ENCODE measurements at places on chromosomes 16 and 17.

DNA sequence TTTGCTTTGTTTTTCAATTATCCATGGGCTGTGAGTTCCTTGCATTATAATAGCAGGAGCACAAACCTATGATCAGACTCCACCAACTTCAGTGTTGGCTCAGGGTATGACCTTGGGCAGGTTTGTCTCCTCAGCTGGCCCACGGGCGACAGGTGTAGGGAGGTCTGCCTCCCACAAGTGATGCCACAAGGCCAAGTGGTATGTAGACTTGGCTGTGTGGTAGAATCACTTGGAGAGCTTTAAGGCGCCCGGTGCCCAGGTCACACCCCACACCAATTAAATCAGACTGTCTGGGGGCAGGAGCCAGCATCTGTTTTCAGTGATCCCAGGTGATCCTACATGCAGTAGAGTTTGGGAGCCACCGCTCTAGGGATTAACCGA lies 153.4 kb downstream of the CLEC16A start:
- no peak for DNase-seq

DNA sequence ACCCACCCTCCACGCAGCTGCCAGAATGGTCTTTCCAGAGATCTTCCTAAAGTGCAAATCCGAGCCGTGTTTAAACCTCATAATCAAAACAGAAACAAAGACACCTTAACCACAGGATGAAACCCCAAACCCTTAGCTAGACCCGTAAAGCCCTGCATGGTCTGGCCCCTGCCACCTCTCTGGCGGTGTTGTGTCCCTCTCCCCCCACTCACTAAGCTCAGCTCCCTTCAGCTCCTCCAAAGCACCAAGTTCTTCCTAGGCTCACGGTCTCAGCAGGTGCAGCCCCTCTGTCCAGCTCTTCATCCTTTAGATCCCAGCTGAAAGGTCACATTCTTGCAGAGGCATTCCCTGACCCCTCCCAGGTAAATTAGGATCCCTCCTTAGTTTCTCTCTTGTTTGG lies 4.4 kb upstream of the NXPH3 start:
- no peak for DNase-seq

GRCh38 chr16:55282441-55282840 lies 41.6 kb upstream of the IRX6 start:
- DNase-seq: peak; percentile 57

GRCh38 chr17:18925187-18925586 lies 26.8 kb upstream of the SLC5A10 start:
- DNase-seq: no peak

DNA sequence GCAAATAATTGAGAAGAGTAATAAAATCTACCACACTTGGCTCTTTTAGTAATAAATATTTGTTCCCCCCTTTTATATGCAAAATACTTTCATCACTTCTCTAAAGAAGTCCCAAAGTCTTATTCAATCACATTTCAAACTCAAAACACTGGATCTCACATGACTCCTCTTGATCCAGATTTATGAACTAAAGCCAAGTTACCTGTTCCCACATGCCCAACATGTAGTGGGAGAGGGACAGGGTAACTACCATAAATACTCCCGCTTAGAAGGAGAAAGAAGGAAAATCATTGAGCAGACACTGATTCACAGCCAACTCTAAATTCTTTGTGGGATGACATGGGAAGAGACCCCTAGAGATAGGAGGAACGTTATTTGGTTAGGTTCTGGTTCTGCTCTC lies 64.9 kb upstream of the PMFBP1 start:
- no peak for DNase-seq

GRCh38 chr17:9488556-9488955 lies 87.1 kb downstream of the STX8 start:
- no peak for DNase-seq

DNA sequence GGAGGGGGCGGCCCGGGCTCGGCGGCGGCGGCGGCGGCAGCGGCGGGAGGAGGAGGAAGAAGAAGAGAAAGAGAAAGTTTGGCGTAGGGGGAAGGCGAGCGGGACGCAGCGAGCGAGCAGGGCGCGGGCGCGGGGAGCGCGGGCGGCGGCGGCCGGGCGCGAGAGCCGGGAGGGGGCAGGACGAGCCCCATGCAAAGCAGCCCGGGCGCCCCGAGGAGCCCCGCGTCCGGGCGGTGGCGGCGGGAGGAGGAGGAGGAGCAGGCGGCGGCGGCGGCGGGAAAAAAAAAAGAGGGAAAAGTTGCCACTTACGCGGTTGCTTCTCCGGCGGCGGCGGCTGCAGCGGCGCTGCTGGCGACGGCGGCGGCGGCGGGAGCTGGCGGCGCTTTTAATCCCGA lies 10.3 kb upstream of the ZFHX3 start:
- DNase-seq: no peak

- DNase-seq: no peak
Measured at GRCh38 chr16:89367538-89367915, 122.8 kb downstream of the ANKRD11 start.

- peak; percentile 83 for DNase-seq
Measured at GRCh38 chr17:19386051-19386929, 700 bp downstream of the MFAP4 start.

- peak; percentile 47 for DNase-seq
Measured at GRCh38 chr16:14377326-14377725, 252.7 kb downstream of the PARN start.

DNA sequence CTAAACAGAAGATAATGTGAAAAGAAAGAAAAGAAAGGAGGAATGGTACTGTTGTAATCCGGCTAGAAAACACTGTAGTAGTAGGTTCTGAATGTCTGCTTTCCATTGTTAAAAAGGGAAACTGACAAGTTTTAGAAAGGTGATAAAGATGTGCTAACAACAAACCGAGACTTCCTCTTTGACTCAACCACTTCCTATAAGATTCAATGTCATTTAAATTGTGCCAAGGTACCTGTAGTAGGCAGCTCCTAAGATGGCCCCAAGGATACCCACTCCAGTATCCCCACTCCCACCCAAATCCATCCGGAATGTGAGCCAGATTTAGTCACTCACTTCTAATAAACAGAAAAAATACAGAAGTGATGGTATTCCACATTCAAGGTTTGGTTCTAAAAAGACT lies 31.2 kb downstream of the XYLT1 start:
- DNase-seq: no peak

DNA sequence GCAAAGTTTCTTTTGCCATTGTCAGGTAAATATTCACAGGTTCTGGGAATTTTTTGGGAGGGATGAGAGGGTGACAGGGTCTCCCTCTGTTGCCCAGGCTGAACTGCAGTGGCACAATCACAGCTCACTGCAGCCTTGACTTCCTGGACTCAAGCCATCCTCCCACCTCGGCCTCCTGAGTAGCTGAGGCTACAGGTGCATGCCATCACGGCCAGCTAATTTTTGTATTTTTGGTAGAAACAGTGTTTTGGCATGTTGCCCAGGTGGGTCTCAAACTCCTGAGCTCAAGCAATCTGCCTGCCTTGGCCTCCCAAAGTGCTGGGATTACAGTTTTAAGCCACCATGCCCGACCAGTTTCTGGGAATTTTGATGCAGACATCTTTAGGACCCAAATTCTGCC lies 53.0 kb downstream of the IQCK start:
- no peak for DNase-seq

GRCh38 chr16:85449191-85449884 lies 163.8 kb upstream of the GSE1 start:
- DNase-seq: no peak

- DNase-seq: no peak
Measured at GRCh38 chr16:66936889-66937554, 1.7 kb downstream of the CES2 start.

- no peak for DNase-seq
Measured at GRCh38 chr16:23962001-23962400, 126.2 kb downstream of the PRKCB start.

DNA sequence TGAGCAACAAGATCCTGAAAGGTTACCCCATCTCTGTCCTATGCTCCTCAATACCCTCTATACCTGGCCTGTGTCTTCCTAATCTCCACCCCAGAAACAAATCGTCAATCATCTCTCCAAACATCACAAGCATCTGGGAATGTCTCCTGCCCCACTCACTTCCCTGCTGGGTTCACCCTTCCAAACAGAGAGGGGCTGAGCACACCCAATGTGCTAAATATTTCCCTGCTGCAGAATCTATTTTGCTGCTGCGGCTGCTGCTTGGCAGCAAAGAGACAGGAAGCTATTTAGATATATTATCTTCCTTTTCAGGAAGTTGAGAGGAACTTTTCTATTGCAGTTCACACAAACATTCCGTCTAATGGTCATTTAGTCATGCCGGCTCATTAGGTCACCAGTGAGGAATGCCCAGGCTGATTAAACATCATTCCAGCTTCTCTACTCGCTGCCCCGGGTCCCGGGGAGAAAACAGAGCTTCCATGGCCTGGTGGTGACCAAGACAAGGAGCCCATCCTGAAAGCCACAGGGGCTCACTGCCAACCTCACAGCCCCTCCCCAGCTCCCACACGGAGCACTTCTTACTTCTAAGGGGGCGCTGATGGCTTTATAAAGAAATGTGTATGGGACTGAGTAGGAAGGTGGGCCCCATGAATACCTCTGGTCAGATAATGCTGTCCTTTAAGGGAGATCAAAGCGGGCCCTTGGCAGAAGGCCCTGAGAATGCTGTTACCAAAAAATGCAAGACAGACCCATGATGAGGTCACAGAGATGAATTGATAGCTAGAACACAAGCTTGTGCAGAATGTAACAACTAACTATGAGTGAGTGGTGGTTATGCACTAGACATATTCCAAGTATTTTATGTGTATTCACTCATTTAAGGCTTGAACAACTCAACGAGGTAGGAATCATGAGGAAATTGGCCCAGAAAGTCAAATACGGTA lies 218.3 kb downstream of the SOX9 start:
- DNase-seq: peak; percentile 39

DNA sequence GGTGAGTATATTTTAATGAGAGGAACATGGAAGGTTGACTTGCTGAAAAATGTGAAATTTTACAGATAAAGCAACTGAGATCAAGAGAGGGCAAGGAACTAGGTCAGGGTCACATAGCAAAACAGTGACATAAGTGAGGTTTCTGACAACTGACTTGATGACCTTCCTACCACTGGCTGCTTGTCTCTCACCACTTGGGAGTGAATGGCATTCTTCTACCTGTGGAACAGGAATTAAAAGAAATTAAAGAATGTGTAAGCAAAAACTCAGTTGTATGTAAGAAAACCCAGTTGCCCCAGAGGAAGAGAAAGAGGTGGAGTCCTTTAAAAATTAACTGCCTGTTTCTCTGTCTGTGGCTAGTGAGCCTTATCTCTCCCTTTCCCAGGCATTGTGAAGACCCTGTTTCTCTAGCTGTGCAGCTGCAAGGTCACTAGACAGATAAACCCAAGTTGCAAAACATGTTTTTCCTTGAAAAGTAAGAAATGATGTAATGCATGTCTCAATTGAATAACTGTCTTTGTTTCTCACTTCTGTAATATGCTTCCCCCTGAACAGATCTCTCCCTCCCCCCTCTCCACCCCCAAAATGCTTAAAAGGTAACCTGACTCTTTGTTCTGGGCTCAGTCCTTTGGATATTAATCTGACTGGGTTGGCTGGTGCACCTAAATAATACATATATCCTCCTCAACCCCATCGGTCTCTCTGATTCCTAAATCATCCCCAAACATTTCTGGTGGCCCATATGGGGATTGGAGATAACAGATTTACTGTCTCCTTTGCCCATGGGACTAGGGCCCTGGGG lies 23.4 kb downstream of the ACSM1 start:
- DNase-seq: no peak

DNA sequence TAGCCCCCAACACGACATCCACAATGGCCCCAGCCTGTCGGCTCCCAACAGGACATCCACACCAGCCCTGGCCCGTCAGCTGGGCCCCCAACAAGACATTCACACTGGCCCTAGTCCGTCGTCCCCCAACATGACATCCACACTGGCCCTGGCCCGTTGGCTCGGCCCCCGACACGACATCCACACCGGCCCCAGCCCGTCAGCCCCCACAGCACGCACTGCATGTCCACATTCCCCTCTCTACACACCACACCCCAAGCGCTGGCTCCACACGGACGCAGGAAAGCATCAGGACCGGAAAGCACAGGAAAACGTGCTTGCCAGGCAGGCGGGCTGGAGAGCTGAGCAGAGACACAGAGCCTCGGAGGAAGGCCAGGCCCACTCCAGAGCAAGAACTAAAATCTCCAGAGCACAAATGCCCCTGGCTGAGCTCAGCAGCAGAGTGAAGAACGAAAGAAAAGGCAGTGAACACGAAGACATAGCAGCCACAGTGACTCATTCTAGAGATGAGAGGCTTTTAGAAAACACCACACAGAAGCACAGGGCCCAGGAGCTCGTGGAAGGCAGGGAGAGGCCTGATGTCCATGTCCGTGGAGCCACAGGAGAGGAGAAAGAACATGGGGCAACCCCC lies 50.6 kb downstream of the LMF1 start:
- no peak for DNase-seq

DNA sequence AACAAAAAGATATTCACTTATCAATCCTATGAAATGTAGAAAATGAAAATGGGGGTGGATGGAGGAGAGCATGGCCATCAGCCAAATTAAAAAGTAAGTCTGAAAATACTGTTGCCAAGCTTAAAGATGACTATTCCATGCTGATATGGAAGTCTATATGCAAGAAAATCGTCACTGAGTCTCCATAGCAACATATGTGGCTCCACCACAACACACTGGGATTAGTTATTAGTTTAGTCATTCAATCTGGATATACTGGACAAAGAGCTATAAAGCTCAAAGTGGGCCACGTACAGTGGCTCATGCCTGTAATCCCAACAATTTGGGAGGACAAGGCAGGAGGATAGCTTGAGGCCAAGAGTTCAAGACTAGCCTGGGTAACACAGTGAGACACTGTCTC lies 24.7 kb upstream of the PSMD7 start:
- DNase-seq: no peak

GRCh38 chr16:48526058-48526957 lies 83.7 kb downstream of the N4BP1 start:
- DNase-seq: no peak

GRCh38 chr16:53968454-53968853 lies 264.5 kb downstream of the FTO start:
- DNase-seq: no peak

DNA sequence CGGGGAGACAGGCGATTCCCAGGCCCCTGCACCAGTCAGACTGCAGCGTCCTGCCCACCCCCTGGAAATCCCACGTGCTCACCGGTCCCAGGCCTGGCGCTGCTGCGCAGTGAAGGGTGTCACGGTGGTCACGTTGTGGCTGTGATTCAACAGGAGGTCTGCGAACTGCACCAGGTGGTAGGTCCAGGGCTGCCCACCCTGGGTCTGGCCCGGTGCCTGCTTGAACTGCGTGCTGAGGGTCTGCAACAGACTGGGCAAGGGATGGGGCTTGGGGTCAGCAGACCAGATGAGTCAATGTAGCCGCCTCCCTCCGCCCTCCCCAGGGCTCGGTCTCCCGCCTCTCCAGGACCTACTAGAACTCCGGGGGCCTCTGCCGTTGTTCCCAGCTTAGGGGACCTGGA lies 7.1 kb downstream of the MYBBP1A start:
- no peak for DNase-seq

DNA sequence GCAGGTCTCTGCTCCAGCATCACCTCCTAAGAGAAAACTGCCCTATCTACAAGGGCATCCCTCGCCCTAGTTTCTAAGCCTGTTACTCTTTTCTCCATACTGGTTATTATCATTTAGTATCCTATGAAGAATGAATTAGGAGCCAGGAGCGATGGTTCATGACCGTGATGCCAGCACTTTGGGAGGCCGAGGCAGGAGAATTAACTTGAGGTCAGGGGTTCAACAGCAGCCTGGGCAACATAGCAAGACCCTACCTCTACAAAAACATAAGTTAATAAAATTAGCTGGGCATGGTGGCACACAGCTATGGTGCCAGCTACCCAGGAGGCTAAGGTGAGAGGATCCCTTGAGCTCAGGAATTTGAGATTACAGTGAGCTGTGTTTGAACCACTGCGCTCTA lies 7.2 kb downstream of the EARS2 start:
- DNase-seq: no peak
